ENCODE measurements at places on chromosomes 1 and 21.

DNA sequence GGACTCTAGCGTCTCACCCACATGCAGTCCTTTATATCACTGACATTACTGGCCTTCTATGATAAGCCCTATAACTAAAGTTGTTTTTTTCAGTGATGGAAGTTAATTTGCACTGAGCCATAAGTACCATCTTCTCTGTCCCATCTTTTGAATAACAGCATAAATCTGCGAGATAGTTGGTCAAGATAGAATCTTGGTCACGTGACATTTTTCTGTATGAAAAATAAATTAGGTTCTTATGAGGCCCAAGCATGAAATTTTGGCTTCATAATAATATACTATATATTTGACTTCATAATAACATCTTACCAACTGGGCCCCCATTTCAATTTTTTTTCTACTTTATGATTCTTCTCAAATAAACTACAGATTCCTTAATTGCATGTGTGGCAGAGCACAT, 285.5 kb downstream of the KCNH1 start:
- DNase-seq: no peak

DNA sequence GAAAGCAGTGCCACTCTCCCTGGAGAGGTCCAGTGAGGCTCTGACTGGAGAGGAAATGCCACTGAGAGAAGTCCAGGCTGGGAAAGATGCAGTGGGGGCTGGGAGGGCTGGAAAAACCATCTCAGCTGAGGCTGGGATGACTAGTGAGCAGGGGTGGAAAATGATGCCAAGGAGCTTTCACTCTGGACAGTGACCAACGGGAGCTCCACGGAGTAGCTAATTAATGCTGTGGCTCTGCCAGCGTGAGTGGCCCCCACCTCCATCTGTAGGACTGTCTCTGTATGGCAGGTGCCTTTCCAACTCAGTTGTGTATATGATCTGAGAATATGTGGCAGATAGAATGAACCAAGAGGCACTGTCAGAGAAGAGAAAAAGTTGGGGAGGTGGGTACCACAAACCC, 86.7 kb downstream of the DDX20 start:
- DNase-seq: no peak

DNA sequence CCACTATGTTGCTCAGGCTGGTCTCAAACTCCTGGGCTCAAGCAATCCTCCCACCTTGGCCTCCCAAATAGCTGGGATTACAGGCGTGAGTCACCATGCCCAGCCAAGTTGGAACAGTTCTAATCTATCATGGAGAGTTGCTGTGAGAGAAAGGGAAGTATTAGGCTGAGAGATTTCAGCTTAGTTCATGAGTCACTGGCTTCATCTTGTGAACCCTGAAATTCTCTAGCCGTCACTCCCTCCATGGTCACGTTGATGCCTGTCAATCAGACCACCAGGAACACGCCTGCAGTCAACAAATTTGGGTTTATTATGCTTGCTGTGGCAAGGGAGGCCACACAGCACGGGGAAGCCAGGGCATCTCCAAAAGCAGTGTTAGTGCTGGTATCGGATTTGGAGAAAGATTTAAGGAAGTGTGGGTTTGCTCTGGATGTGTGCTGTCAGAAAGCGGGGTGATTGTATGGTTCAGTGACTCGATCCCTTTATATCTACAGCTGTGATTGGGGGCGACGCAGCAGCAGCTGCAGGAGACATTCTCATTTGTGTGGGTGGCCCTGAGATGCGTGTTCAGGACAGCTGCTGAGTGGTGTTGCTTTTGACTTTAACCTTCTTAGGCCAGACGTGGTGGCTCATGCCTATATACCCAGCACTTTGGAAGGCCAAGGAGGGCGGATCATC, 18.7 kb downstream of the UQCRHL start:
- DNase-seq: no peak

DNA sequence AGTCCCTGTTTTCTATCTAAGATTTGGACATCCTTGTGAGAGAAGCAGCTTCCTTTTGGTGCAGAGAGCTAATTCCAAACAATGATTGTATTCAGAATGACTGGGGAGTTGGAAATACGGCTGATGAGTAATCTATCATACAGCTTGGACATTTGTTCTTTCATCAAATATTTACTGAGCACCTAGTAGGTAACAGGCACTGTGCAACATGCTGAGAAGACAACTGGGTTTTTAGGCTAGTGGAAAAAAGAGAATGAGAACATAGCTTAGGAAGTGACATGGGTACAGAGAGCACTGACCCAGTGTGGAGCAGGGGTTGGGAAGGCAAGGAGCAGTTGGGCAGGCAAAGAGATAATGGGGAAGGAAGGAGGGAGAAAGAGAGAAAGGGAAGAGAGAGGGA, 87.5 kb downstream of the TBX19 start:
- no peak for DNase-seq

DNA sequence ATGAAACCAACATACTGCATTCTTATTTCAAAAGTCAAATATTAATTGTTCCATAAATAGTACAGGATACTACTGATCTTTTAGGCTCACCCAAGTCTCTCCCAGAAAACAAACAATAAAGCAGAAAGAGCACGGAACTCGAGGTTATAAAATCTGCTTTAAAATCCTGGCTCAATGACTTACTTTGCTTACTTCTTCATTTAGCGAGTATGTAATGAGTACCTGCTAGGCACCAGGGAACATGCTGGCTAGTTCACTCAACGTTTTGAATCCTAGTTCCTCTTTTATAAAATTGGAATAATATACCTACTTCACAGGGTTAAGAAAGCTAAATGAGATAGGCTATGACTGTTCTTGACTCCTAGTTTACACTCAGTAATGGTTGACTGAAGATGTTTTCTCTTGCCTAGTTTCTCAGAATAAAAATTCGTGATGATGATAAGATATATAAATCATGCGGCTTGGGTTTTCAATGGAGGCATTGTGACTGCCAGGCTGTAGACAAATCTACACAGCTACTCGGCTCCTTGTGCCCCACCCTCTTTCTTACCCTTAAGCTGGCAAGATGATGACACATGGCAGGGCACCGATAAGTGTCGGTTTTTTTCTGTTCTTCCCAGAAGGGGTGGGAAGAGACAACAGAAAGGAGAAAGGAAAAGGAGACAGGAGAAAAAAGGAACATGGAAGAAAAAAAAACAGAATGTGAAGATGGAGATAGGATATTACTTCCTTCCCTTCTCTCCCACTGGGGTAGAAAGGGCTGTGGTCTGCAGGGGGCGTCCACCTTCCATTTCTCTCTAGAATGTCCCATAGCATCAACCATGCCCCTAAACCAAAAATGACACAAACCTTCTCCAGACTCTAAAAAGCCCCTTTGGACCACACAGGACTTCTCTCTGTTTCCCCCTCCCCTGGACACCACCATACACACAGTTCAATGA, 507.1 kb downstream of the SMYD3 start:
- no peak for DNase-seq

- no peak for DNase-seq
Observed at GRCh38 chr1:56258371-56258770, 321.0 kb downstream of the PLPP3 start.

GRCh38 chr21:18776936-18777335, 373.4 kb upstream of the TMPRSS15 start:
- no peak for DNase-seq

DNA sequence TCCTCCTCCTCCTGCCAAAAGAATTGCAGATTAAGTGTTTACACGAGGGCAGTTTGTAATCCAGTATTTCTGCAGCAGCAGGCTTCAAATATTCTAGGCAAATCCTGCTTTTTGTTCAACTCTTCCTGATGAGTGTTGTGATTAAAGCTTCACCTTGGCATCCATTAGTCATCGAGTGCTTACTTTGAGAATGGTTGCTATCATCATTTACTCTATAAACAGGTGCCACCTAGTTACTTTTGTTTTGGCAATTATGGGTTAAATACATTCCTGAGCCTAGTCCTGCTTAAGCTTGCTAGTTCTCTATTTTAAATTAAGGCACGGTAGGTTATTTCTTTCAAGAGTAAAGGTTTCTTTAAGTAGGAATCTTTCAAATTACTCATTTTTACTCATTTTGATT, 20.3 kb downstream of the PDC start:
- DNase-seq: no peak

- DNase-seq: no peak
Observed at GRCh38 chr1:247935781-247936180, 11.1 kb downstream of the OR2AJ1 start.

GRCh38 chr1:228095161-228095560, 8.0 kb downstream of the C1orf35 start:
- no peak for DNase-seq

DNA sequence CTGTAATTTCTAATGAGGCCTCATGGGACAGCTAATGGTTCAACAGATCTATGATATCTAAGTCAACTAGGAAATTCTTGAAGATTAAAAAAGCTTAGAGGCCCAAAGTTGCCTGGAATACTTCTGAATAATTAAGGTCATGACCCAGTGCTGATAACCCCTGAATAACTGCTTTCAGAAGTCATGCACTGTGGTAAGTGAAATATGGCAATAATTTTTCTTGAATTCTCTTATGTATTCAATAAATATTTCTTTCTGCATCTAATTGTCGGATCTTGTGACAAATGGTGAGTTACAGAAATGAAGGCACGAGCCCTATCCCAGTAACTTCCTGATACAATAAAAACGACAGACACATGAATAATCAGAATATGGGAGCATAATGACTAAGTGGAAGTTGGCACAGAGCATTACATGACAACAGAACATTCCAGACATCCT, 219.3 kb upstream of the GREM2 start:
- DNase-seq: no peak

GRCh38 chr1:199242601-199243000, 603.8 kb downstream of the PTPRC start:
- no peak for DNase-seq

DNA sequence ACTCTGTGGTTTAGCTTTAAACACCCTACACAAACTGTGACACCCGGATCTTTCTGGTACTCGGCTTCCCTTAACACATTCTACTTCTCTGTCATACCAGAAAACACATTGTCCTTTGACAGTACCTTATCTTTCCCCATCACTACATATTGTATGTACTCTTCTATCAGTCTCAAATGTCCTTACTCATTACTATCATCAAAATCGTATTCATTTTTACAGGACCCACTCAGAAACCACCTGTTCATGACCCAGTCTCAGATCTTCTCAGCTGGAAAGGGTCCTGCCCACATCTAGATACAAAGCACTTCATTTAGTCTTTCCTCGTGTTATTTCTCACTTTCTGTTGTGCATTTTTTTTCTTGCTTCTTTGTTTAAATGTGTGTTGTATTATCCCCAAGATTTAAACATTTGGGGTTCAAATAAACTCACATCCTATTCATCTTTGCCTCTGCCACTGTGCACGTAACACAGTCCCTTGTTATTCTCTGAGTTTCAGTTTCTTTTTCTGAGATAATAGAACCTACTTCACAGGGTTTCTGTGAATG, 27.7 kb downstream of the CD34 start:
- no peak for DNase-seq

DNA sequence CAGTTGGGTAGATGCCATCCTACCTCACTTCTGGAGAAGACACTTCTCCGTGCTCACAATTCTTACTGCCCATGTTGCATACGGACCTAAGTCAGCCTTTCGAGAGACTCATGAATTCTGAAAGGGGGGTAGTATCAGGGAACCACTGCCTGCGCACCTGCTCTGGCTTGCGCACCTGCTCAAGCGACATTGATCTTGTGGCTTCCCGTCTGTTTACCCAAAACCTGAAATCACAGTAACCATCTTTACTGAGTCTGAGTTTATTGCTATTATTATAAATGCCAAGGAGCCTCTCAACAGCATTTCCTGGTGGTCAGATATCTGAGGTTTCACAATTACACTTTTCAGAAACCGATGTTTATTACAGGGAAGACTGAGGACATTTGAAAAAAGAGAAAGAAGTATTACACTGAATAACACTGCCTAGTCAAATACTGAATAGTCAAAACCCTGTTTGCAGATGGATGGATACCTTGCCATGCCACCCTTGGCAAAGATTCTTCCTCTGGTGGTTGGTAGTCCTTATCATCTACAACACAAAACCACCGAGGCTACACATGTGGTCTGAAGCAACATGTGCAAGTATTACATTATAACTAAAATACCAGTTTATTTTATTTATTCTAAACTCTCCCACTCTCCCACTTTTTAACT, 208.7 kb downstream of the SIPA1L2 start:
- no peak for DNase-seq

DNA sequence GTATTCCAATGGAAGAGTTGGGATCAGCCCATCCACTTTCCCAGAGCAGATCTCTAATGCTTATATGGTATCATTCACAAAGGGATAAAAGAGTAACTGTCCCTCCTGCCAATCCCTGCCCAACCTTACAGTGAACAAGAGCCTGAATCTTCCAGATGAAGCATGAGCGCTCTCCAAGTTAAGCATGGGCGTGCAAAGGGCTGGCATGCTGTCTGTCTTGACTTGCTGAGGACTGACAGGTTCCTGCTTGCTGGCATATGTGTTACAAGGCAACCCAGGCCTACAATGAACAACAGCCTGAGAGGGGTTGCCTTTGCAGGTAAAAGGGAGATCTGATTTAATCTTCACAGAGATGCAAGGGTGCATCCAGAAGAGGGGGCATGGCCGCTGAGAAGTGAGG, 155.6 kb upstream of the SOD1 start:
- no peak for DNase-seq

DNA sequence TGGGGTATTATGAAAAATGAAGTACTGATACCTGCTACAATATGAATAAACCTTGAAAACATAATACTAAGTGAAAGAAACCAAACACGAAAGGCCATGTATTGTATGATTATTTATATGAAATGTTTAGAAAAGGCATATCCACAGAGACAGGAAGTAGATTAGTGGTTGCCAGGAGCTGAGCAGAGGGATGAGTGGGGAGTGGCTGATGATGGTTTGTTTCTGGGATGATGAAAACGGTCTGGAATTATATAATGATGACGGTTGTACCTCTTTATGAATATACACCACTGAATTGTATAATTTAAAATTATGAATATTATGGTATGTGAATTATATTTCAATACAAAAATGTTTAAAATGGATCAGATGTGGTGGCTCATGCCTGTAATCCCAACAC, 63.8 kb upstream of the MPC2 start:
- no peak for DNase-seq

GRCh38 chr21:45868488-45868887, 113.1 kb upstream of the COL6A1 start:
- no peak for DNase-seq

- no peak for DNase-seq
Observed at GRCh38 chr1:6130036-6130435, 50.1 kb downstream of the CHD5 start.

GRCh38 chr1:81690676-81691453, 109.9 kb upstream of the ADGRL2 start:
- no peak for DNase-seq

DNA sequence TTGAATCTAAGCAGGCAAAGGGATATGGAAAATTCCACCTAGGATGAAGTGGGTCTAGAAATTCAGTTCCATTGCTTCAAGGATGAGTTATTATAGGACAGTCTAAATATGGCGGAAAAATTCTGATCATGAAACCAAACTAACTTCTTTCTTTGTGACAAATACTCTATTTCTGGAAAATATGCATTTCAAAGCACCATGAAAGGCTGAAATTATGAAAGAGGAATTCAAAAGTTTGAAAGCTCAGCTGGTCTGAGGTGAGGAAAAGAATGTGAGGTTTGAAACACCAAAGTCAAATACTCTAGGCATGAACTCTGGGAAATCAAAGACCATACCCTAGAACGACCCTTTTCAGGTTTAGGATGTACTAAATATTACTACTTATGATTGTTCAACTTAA, 36.4 kb upstream of the COL11A1 start:
- no peak for DNase-seq

- DNase-seq: no peak
Observed at GRCh38 chr1:6998267-6998666, 213.0 kb downstream of the CAMTA1 start.

All from activated naive CD8-positive, alpha-beta T cell treated with anti-CD3 and anti-CD28 coated beads for 36 hours (primary cell).